ENCODE measurements at places on chromosomes 2 and 18.
A peak's percentile ranks its signal among the peaks of the same experiment; 100 is the strongest.

- no peak for DNase-seq
These were observed 22.2 kb upstream of the ATOH8 start for GRCh38 chr2:85731606-85732005.

- no peak for DNase-seq
These were observed 41.5 kb downstream of the SLC38A11 start for GRCh38 chr2:164913640-164914350.

GRCh38 chr2:130728007-130728454, 839 bp upstream of the GPR148 start:
- DNase-seq = peak; percentile 56

- DNase-seq = no peak
These were observed 171.4 kb upstream of the SERPINE2 start for GRCh38 chr2:224210286-224211180.

All from activated CD4-positive, alpha-beta T cell treated with anti-CD3 and anti-CD28 coated beads for 36 hours (primary cell).